ENCODE measurements at places on chromosomes 7 and 10. TPM values are rescaled to one million over a fixed set of nuclear protein-coding genes. Genes with fewer than 3 reads are reported as not detected.

- peaks cover 2% of the 10 kb centered on the region for H3K4me1 ChIP-seq
- H3K27me3 ChIP-seq, result peaks cover 2% of the 10 kb centered on the region
- H3K36me3 ChIP-seq, result no peaks in the 10 kb centered on the region
- no peak overlapping the region for H3K27ac ChIP-seq
- no peak overlapping the region for H3K4me3 ChIP-seq
- DNase-seq, result no peak
Observed at GRCh38 chr7:41297166-41297565, 405.7 kb downstream of the INHBA start.

DNA sequence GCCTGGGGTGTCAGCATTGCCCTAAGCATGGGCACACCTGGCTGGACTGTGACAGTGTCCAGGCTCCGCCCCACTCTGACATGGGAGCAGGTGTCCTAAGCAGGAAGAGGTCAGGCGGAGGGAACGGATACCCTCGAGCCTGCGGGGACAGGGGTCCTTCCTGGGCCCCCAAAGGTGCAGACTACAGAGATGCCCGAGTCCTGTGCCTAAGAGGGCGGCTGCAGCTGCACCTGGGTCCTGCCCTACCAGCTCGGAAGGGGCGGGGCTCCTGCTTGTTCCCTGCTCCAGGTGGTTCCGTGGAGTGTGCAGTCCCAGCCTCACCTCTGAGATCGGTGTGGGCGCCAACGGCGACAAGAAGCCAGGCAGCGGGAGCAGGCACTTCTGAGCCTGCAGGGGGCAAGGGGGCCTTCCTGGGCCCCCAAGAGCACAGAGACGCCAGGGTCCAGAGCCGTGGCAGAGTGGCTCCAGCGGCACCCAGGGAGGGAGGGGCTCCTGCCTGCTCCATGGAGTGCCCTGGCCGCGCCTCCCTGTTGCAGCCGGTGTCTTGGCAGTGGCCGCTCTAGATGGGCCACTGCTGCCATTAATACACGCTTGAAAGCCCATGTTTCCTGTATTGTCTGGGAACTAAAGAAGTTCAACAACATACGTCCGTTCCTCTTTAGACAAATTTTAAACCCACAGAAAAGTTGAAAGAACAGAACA lies 64.5 kb upstream of the CACNA2D1 start:
- no peaks in the 10 kb centered on the region for H3K4me1 ChIP-seq
- H3K27ac ChIP-seq, result no peak overlapping the region
- peaks cover 4% of the 10 kb centered on the region for H3K27me3 ChIP-seq
- no peak for DNase-seq

DNA sequence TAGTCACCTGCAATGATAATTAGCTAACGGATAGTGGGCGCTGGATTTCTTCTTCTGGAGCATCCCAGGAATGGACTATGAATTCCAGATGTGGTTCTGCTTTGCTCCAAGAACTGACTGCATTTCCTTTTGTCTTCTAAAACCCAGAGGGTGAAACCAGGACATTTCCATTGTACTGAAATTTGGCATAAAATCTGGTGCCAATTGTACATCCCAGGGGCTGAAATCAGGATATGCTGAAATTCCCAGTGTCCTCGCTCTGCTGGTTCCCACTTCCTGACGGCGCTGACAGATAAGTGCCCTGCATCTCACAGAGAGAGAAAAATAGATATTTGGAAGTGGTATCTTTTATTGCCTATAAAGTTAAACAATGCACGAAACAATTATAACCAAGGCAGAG lies 31.9 kb downstream of the RBM20 start:
- no peak for DNase-seq
- peaks cover 17% of the 10 kb centered on the region for H3K4me1 ChIP-seq
- peaks cover 9% of the 10 kb centered on the region for H3K27me3 ChIP-seq
- H3K4me3 ChIP-seq, result no peak overlapping the region
- no peak overlapping the region for H3K27ac ChIP-seq

DNA sequence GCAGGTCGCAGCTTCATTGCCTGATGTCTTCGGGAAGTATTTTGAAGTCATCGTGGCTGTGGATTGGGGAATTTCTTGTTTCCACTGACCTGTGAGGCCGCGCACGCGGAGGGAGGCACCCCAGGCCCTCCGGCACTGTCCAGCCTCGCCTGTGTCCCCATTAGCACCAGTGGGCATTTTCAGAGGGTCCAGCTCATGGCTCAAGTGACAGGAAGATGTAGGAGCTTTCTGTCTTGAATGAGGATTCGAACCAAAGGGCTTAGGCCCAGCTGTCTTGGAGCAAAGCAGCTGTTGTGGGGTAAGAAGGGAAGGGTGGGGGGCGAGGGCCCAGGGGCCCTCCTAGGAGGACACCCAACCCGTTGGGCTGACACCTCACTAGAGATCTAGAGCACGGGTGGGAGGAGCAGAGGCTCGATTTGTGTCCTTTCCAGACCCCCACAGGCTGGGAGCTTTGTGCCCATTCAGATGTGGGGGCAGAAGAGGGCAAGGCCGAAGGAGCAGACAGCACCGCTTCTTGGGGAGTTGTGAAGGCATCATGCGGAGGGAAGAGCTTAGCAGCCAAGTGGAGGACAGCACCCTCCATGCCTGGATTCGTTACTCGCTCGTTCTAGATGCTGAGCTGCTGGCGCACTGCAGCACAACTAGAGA lies 914 bp downstream of the ZNF37A start:
- peaks cover 36% of the 10 kb centered on the region for H3K36me3 ChIP-seq
- peak overlapping the region; percentile 97 for H3K4me3 ChIP-seq
- peaks cover 4% of the 10 kb centered on the region for H3K4me1 ChIP-seq
- DNase-seq, result no peak
- H3K27ac ChIP-seq, result peak overlapping the region; percentile 85
- H3K27me3 ChIP-seq, result peaks cover 6% of the 10 kb centered on the region

CHN2 gene
- total RNA-seq, result 63.2 TPM

DNA sequence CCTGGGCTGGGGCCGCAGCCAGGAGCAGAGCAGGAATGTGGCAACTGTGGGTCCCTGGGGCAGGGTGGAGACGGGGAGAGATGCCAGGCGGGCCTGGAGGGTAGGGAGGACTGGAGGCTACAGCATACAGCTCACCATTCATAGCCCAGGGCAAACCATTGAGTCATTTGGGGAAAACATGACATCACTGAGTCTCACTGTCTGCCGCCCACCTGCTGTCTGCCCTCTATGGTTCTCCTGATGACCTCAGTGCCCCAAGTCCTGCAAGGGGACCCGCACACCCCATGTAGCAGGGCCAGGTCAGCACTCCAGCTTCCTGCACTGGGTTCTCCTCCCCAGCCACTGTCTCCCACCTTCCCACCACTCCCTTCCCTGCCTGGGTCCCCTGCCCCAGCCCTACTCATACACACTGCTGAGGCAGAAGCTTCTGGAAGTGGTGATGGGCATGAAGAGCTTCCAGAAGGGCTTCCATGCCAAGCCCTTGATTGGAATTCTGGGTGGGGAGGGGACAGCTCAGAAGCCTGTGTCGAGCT lies 10.4 kb downstream of the CHST3 start:
- DNase-seq, result no peak
- no peaks in the 10 kb centered on the region for H3K36me3 ChIP-seq
- H3K4me1 ChIP-seq, result peaks cover 16% of the 10 kb centered on the region
- no peak overlapping the region for H3K4me3 ChIP-seq

DNA sequence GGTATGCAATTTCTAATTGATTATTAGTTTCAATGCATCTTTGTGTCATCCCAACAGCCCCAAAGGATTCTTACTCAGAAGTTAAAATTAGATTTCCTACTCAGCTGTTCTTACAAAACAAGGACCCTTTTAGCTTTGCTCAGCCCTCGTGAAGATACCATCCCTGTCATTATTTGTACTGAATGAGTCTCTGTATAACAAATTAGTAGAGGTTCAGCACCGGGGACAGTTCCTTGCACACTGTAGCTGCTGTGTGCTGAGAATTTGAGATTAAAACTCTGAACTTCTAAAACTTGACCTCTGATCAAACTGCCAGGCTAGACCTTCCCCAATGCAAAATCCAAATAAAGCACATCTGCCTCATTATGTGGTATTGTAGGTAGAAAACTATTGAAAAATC lies 299.1 kb downstream of the LHFPL3 start:
- peaks cover 6% of the 10 kb centered on the region for H3K27me3 ChIP-seq
- H3K27ac ChIP-seq, result no peak overlapping the region
- H3K4me3 ChIP-seq, result no peak overlapping the region
- no peak for DNase-seq
- H3K36me3 ChIP-seq, result no peaks in the 10 kb centered on the region
- H3K4me1 ChIP-seq, result peaks cover 6% of the 10 kb centered on the region

GRCh38 chr7:157794746-157795065 lies 457.9 kb downstream of the DNAJB6 start:
- no peak overlapping the region for H3K4me3 ChIP-seq
- peaks cover 3% of the 10 kb centered on the region for H3K4me1 ChIP-seq
- peaks cover 17% of the 10 kb centered on the region for H3K36me3 ChIP-seq
- peaks cover 8% of the 10 kb centered on the region for H3K27me3 ChIP-seq

TRPV5 gene
- 0.15 TPM for total RNA-seq

- H3K36me3 ChIP-seq, result no peaks in the 10 kb centered on the region
- H3K4me3 ChIP-seq, result no peak overlapping the region
- H3K4me1 ChIP-seq, result no peaks in the 10 kb centered on the region
- no peaks in the 10 kb centered on the region for H3K27me3 ChIP-seq
- no peak overlapping the region for H3K27ac ChIP-seq
Observed at GRCh38 chr10:14383266-14383665, 52.5 kb upstream of the FRMD4A start.

NEUROG3 gene
- total RNA-seq, result not detected

- no peaks in the 10 kb centered on the region for H3K36me3 ChIP-seq
- H3K27me3 ChIP-seq, result no peaks in the 10 kb centered on the region
- peak overlapping the region; percentile 85 for H3K4me3 ChIP-seq
- H3K27ac ChIP-seq, result no peak overlapping the region
- H3K4me1 ChIP-seq, result peaks cover 7% of the 10 kb centered on the region
Observed at GRCh38 chr7:21944616-21945453, 864 bp downstream of the CDCA7L start.

- H3K27ac ChIP-seq, result no peak overlapping the region
- no peak overlapping the region for H3K4me3 ChIP-seq
- DNase-seq, result peak; percentile 45
- peaks cover 2% of the 10 kb centered on the region for H3K27me3 ChIP-seq
- H3K36me3 ChIP-seq, result peaks cover 6% of the 10 kb centered on the region
Observed at GRCh38 chr7:45938626-45939302, 17.7 kb upstream of the IGFBP3 start.

MCM10 gene
- total RNA-seq, result 5.0 TPM

DNA sequence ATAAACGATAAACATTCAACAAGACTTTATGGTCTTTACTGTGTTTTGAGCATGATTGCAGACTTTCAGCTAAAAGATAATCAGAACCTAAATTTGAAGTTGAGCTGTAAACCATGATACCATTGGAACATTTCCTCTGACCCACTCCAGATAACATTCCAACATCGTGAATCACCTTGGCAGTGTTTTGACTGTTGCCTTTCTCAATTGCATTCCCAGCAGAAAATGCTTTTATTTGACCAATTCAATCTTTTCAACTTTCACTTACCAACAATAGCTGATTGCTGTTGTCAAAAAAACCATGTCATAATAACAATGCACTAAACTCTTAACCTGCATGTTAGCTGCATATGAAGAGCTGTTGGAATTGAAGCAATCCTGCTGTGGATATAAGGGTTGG lies 165.5 kb downstream of the MDFIC start:
- H3K27ac ChIP-seq, result no peak overlapping the region
- DNase-seq, result no peak
- H3K36me3 ChIP-seq, result no peaks in the 10 kb centered on the region

- no peak overlapping the region for H3K4me3 ChIP-seq
- no peaks in the 10 kb centered on the region for H3K27me3 ChIP-seq
- no peaks in the 10 kb centered on the region for H3K4me1 ChIP-seq
Observed at GRCh38 chr7:132872034-132872433, 209.9 kb downstream of the CHCHD3 start.

GRCh38 chr7:20681258-20681882 lies 65.9 kb downstream of the ABCB5 start:
- DNase-seq, result no peak
- no peak overlapping the region for H3K4me3 ChIP-seq
- no peak overlapping the region for H3K27ac ChIP-seq
- no peaks in the 10 kb centered on the region for H3K27me3 ChIP-seq
- no peaks in the 10 kb centered on the region for H3K4me1 ChIP-seq
- H3K36me3 ChIP-seq, result no peaks in the 10 kb centered on the region

GRCh38 chr7:142887282-142888015 lies 1.9 kb upstream of the TRPV6 start:
- no peak overlapping the region for H3K4me3 ChIP-seq
- peaks cover 2% of the 10 kb centered on the region for H3K4me1 ChIP-seq
- peaks cover 11% of the 10 kb centered on the region for H3K27me3 ChIP-seq
- H3K27ac ChIP-seq, result no peak overlapping the region

GRCh38 chr10:17811146-17811865 lies 2.2 kb downstream of the MRC1 start:
- no peak for DNase-seq
- H3K4me1 ChIP-seq, result no peaks in the 10 kb centered on the region
- no peak overlapping the region for H3K4me3 ChIP-seq
- H3K27ac ChIP-seq, result no peak overlapping the region
- no peaks in the 10 kb centered on the region for H3K27me3 ChIP-seq

- peaks cover 42% of the 10 kb centered on the region for H3K27me3 ChIP-seq
- no peak for DNase-seq
- H3K4me1 ChIP-seq, result peaks cover 5% of the 10 kb centered on the region
- H3K36me3 ChIP-seq, result no peaks in the 10 kb centered on the region
- no peak overlapping the region for H3K27ac ChIP-seq
- H3K4me3 ChIP-seq, result peak overlapping the region; percentile 36
Observed at GRCh38 chr10:93070378-93071176, 3.1 kb upstream of the CYP26A1 start.

GRCh38 chr7:35025369-35025870 lies 11.9 kb downstream of the DPY19L1 start:
- no peaks in the 10 kb centered on the region for H3K36me3 ChIP-seq
- no peak for DNase-seq
- H3K27me3 ChIP-seq, result no peaks in the 10 kb centered on the region

- peaks cover 11% of the 10 kb centered on the region for H3K27me3 ChIP-seq
- H3K27ac ChIP-seq, result peak overlapping the region; percentile 86
- peak overlapping the region; percentile 74 for H3K4me3 ChIP-seq
- H3K4me1 ChIP-seq, result peaks cover 35% of the 10 kb centered on the region
- DNase-seq, result no peak
Observed at GRCh38 chr10:122875843-122876466, 3.4 kb downstream of the FAM24B start.

KIAA1549 gene
- total RNA-seq, result 40.2 TPM

GRCh38 chr7:151696721-151697514 lies 177.2 kb upstream of the RHEB start:
- peaks cover 4% of the 10 kb centered on the region for H3K27me3 ChIP-seq
- peak; percentile 32 for DNase-seq
- H3K4me3 ChIP-seq, result no peak overlapping the region
- peaks cover 8% of the 10 kb centered on the region for H3K4me1 ChIP-seq

- DNase-seq, result no peak
- no peak overlapping the region for H3K4me3 ChIP-seq
- H3K36me3 ChIP-seq, result peaks cover 29% of the 10 kb centered on the region
- H3K27ac ChIP-seq, result no peak overlapping the region
- H3K4me1 ChIP-seq, result no peaks in the 10 kb centered on the region
Observed at GRCh38 chr10:30931094-30931493, 100.6 kb downstream of the ZNF438 start.

DNA sequence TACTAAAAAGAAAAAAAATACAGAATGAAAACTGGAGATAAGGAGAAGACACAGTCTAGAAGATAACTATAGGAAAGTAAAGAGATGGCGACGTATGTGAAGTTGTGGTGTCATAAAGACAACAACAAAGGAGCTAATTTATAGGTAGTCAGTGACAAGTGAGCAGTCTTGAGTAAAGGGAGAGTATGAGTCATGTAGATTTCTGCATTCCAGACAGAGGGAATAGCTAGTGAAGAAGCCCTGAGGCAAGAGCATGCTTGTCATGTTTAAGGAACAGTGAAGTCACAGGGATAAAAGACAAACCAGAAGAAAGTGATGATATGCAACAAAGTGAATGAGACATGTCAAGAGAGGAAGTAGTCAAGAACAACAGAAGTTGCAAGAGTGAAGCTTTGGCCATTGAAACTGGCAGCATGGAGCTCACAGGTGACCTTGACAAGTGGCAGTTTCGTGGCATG lies 2.3 kb upstream of the MIOS start:
- DNase-seq, result no peak
- peaks cover 11% of the 10 kb centered on the region for H3K4me1 ChIP-seq
- peaks cover 1% of the 10 kb centered on the region for H3K36me3 ChIP-seq
- H3K27ac ChIP-seq, result no peak overlapping the region
- no peaks in the 10 kb centered on the region for H3K27me3 ChIP-seq

Measured in glutamatergic neuron (in vitro differentiated cells).